Large intestine (tissue), 12 donors: ENCODE measurements at places on chromosomes 3 and 15. TPM values are rescaled to one million over a fixed set of nuclear protein-coding genes. Genes with fewer than 3 reads are reported as not detected.

- H3K4me3 ChIP-seq: no peak overlapping the region
- no peak overlapping the region for H3K27ac ChIP-seq
- no peaks in the 10 kb centered on the region for H3K36me3 ChIP-seq
Observed at GRCh38 chr3:103170651-103171050, 735.8 kb downstream of the ZPLD1 start.

DNA sequence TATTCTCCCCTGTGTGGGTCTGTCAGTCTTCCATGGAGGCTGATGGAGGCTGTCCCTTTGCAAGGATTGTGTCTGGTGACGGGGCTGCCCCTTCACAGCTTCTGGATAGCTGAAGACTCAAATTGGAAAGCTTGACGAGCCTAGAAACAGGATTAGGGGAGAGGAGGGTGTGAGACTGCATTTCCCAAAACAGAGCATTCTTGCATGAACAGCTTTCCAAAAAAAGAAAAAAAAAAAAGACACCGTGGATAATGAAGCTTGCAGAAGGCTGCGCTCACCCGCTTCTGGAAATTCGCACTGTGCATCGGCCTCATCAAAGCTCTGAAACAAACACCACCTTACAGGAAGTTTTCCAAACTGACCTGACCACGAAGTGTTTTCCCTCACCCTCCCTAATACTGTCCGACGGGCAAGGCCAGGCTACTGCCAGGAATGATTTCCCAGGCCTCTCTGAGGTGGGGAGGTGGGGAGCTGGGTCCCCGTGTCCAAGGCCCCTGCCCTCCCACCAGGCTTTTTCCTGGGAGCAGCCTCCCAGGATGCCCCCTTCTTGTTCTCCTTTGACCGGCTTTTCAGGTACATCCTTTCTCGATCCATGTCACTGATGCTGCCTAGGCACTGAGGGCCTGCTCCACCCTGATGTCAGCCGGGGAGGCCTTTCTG, 24.9 kb upstream of the MUC4 start:
- no peak overlapping the region for H3K4me3 ChIP-seq
- H3K27me3 ChIP-seq: peaks cover 8% of the 10 kb centered on the region
- no peak overlapping the region for H3K27ac ChIP-seq
- no peaks in the 10 kb centered on the region for H3K4me1 ChIP-seq
- no peaks in the 10 kb centered on the region for H3K36me3 ChIP-seq
- DNase-seq: no peak

DNA sequence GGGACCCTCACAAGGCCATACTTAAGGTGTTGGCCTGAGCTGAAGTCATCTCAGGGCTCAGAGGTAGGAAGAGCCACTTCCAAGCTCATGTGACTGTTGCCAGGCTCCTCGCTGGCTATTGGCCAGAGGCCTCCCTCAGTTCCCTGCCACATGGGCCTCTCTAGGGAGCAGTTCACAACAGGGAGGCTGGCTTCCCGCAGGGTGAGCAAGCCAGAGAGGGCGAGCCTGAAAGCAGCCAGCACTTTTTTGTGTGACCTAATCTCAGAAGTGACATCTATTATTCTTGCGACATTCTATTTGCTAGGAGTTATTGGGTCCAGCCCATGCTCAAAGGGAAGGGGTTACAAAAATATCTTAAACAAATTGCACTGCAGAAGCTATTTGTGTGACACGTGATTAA, 201.4 kb downstream of the SSR3 start:
- no peak overlapping the region for H3K4me3 ChIP-seq
- no peaks in the 10 kb centered on the region for H3K27me3 ChIP-seq
- H3K4me1 ChIP-seq: no peaks in the 10 kb centered on the region
- H3K36me3 ChIP-seq: no peaks in the 10 kb centered on the region
- H3K27ac ChIP-seq: no peak overlapping the region

DNA sequence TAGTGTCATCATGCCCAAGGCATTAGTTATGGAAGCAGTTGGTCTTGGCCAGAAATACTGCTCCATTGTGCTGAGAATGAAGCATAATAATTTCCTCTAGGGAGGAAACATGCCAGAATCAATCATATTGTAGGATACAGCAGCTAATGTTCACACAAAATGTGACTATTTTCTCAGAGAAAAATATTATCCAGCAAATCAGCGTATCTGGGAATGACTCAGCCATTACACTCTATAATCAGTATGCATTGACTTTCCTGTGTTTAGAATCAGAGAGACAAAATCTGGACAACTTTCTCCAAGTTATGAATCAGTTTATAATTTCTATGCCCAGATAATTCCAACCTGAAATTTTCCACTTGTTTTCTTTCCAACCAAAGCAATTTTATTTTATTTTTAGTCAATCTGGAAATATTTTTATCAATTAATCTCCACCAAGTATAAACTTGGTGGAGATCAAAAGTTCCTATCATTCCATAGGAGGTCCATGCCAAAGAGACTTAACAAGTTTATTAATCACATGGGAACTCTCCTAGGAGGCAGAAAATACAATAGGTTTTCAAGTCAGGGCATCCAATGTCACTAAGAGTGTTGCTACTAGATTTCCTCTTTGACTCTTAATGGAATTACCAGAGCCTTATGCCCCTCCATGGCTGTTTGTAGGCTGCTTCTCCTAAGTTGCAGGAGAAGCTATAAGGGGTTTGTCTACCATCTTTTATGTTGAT, 36.4 kb downstream of the SUCNR1 start:
- no peaks in the 10 kb centered on the region for H3K4me1 ChIP-seq
- no peaks in the 10 kb centered on the region for H3K27me3 ChIP-seq
- no peak overlapping the region for H3K27ac ChIP-seq
- no peak overlapping the region for H3K4me3 ChIP-seq
- DNase-seq: no peak
- H3K36me3 ChIP-seq: no peaks in the 10 kb centered on the region

DNA sequence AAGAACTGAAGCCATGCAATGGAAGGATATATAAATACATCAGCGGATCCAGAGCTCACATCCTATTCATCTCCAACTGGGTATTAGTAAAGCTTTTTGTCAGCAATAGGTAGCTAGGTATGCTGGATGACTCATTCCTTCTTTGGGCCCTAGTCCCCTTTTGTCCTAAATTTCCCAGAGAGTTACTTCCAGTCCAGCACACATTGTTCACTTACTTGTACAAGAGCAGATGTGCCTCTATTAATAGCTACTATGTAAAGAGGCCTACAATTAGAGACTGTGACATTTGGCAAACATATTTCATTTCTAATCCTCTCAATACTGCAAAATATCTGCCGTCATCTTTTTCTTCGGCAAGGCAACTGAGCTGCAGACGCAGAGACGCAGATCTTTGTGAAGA, 1.7 kb upstream of the SLC4A7 start:
- DNase-seq: peak; percentile 7
- no peak overlapping the region for H3K27ac ChIP-seq
- no peaks in the 10 kb centered on the region for H3K36me3 ChIP-seq
- no peak overlapping the region for H3K4me3 ChIP-seq

- H3K27ac ChIP-seq: no peak overlapping the region
- peaks cover 31% of the 10 kb centered on the region for H3K27me3 ChIP-seq
- no peaks in the 10 kb centered on the region for H3K36me3 ChIP-seq
- no peak overlapping the region for H3K4me3 ChIP-seq
- no peak for DNase-seq
Observed at GRCh38 chr3:105356988-105357387, 9.7 kb upstream of the ALCAM start.

GRCh38 chr3:53939813-53940212, 48.2 kb upstream of the SELENOK start:
- no peaks in the 10 kb centered on the region for H3K4me1 ChIP-seq
- DNase-seq: no peak
- H3K27ac ChIP-seq: no peak overlapping the region
- no peaks in the 10 kb centered on the region for H3K36me3 ChIP-seq

DNA sequence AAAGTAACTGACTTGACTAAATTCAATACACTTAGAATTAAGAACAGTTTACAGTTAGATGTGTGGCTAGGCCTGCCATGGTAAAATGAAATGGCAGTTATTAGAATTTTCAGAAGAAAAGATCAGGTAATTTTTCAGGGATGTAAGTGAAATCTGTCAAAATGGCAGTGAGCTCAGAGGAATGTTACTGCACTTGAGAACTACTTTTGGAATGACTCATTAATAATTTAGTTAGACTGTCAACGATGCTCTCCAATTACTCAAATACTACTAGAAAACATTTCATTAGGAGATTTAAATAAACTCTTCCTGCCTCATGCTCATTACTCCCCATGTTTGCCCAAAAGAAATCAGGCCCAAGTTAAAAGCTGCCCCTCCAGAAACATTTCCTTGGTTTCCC, 84.4 kb downstream of the RFTN1 start:
- H3K36me3 ChIP-seq: peaks cover 2% of the 10 kb centered on the region
- H3K27me3 ChIP-seq: no peaks in the 10 kb centered on the region
- DNase-seq: no peak

DNA sequence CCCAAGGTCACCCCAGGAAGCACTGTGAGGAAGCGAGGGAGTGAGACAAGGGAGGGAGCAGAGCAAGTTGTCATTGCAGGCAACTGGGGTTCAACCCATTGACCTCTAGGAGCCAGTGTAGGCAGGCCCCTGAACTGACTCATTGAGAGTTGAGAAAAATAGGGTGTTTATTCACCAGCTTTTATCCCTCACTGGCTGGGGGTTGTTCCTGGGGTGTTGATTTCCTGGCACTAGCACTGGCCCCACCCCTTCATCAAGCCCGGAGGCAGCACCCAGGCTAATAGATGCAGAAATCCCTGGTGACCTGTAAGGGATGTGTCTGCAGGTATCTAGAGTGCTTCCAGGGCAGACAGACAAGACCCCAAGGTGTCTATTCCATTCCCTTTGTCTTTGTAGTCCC, 183.9 kb downstream of the ARRDC4 start:
- no peaks in the 10 kb centered on the region for H3K36me3 ChIP-seq
- H3K4me1 ChIP-seq: no peaks in the 10 kb centered on the region
- no peaks in the 10 kb centered on the region for H3K27me3 ChIP-seq
- H3K4me3 ChIP-seq: no peak overlapping the region
- H3K27ac ChIP-seq: no peak overlapping the region
- no peak for DNase-seq

GRCh38 chr3:119125742-119126504, 20.0 kb upstream of the TEX55 start:
- H3K4me1 ChIP-seq: no peaks in the 10 kb centered on the region
- H3K36me3 ChIP-seq: no peaks in the 10 kb centered on the region

DNA sequence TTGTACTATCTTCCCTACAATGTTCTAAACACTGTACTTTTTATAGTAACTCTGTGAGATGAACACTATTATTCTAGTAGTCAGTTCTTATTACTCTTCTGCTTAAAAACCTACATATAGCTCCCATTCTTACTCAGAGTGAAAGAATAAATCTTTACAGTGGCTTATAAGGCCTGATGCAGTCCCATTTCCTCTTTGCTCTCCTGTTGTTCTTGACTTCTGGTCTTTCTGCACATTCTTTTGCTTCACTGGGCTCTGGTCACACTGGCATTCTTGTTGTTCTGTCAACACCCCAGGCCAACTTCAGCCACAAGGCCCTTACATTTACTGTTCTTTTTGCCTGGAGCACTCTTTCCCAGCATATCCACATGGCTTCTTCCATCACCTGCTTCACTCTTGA, 58.2 kb upstream of the TP63 start:
- no peaks in the 10 kb centered on the region for H3K4me1 ChIP-seq
- no peak overlapping the region for H3K27ac ChIP-seq
- H3K27me3 ChIP-seq: no peaks in the 10 kb centered on the region

DNA sequence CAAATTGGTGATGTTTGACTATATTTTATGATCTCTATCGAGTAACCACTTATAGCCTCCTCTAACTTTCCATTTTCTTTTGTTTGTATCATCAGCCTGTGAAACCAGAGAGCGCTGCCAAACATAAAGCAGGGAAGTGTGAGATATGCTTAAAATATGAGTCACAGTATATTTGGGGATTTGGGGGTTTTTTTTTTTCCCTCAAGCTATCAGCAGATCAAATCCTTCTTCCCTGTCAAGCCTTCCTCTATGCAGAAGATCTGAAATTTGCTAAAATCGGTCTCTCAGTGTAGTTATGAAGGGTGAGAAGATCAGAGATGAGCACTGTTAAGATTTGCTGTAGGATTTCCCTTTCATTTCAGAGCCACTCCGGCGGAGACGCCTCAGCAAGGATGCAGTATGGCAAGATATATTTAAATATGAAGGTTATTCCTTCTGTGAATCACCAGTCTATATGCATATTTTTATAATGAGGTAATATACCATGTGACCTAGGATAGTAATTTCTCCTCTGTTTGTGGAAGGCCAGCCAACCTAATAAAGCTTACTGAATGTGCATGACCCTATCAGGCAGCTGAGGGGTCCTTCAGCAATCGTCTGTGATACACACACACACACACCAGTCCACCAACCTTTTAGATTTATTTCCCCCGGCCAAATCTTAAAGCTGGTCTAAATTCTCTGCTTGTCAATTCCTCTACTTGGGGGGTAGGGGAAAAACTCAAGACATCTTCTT, 474.1 kb downstream of the FOXP1 start:
- no peaks in the 10 kb centered on the region for H3K4me1 ChIP-seq
- DNase-seq: no peak
- peaks cover 27% of the 10 kb centered on the region for H3K36me3 ChIP-seq

GRCh38 chr3:138118612-138119422, 3.4 kb upstream of the DZIP1L start:
- DNase-seq: peak; percentile 35
- peaks cover 8% of the 10 kb centered on the region for H3K27me3 ChIP-seq
- H3K4me1 ChIP-seq: no peaks in the 10 kb centered on the region
- no peak overlapping the region for H3K4me3 ChIP-seq

DNA sequence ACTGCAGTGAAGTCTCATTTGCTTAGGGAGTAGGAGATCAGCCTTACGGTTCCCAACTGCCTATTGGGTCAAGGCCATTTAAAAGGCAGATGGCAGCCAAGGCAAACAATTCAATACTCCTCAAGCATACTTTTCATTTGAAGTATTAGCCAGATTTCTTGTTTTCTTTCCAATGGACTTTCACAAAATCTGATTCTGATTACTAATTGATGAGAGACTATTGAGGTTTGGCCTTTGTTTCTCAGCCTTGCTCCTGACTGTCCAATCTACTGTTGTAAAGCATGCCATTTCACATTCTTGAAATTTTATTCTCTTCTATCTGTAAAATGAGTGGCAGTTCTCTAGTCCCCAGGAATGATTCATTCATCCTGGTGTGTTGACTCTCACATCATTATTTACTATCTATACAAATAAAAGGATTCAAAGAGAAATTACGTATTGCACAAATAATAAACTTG, 166.2 kb upstream of the TGFBR2 start:
- no peaks in the 10 kb centered on the region for H3K4me1 ChIP-seq
- no peak overlapping the region for H3K4me3 ChIP-seq

DNA sequence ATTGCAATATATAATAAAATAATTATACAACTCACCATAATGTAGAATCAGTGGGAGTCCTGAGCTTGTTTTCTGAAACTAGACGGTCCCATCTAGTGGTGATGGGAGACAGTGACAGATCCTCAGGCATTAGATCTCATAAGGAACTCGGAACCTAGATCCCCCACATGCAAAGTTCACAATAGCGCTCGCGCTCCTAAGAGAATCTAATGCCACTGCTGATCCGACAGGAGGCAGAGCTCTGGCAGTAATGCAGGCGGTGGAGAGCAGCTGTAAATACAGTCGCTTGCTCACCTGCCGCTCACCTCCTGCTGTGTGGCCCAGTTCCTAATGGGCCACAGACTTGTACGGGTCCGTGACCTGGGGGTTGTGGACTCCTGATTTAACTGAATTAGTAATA, 87.8 kb downstream of the P3H2 start:
- H3K27me3 ChIP-seq: no peaks in the 10 kb centered on the region
- no peak overlapping the region for H3K27ac ChIP-seq
- no peaks in the 10 kb centered on the region for H3K4me1 ChIP-seq
- no peak for DNase-seq
- no peaks in the 10 kb centered on the region for H3K36me3 ChIP-seq
- H3K4me3 ChIP-seq: no peak overlapping the region

CCDC32 gene
- polyA plus RNA-seq: 36.0 TPM

MYRIP gene
- 3.1 TPM for polyA plus RNA-seq
